Stimulated activated CD4-positive, alpha-beta T cell treated with anti-CD3 and anti-CD28 coated beads, Interleukin-1b, Interleukin-23, amount 100 ng/mL, for 1 hour (primary cell): ENCODE measurements at places on chromosomes 6 and 20.

GRCh38 chr20:59729506-59729905 lies 125.2 kb downstream of the PHACTR3 start:
- no peak for DNase-seq

GRCh38 chr6:80227545-80228105 lies 121.2 kb downstream of the BCKDHB start:
- no peak for DNase-seq

GRCh38 chr20:36175016-36175415 lies 20.5 kb downstream of the EPB41L1 start:
- DNase-seq: no peak

GRCh38 chr20:62063315-62063980 lies 2.2 kb downstream of the TAF4 start:
- no peak for DNase-seq

- no peak for DNase-seq
Measured at GRCh38 chr20:58677808-58678207, 14.8 kb upstream of the NPEPL1 start.

- DNase-seq: no peak
Measured at GRCh38 chr6:111791415-111791814, 81.8 kb downstream of the FYN start.

GRCh38 chr6:38909015-38909730 lies 139.4 kb upstream of the GLP1R start:
- DNase-seq: no peak

GRCh38 chr6:144395014-144395413 lies 109.9 kb downstream of the UTRN start:
- DNase-seq: no peak

- DNase-seq: no peak
Measured at GRCh38 chr6:122077603-122078002, 321.8 kb upstream of the HSF2 start.

DNA sequence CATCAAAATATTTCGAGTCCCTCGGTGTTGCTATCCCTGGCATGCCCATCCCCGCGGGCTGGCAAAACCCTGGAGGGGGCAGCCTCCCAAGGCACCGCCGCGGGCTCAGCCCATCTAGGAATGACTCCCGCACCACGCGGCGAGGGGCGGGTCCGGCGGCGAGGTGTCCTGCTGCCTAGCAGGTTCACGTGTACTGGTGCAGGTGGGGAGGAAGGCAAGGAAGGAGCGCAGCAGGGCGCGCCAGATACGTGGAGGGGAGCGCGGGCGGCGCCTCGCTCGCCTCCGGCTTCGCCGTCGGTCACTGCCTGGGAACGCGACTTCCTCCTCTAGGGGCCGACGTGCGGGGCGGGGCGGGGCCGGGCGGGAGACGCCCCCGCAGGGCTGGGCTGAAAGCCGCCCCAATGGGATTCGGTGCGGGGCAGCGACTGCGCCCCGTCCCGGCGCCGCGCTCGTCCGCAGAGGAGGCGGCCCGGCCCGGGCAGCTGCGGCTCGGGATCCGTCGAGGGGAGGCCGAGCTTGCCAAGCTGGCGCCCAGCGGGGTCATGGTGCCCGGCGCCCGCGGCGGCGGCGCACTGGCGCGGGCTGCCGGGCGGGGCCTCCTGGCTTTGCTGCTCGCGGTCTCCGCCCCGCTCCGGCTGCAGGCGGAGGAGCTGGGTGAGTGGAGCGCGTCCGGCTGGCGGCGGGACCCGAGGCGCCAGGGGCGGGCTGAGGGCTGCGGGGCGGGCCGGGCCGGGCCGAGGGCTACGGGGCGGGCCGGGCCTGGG lies at the start of gene DCBLD1:
TSS of gene DCBLD1 (plus strand) at position 435 of the 764 bp plus-strand sequence. CDS start at position 543, 108 bp downstream.
- DNase-seq: no peak
